Kidney tubule cell (primary cell): ENCODE measurements at places on chromosomes 3 and 15.

GRCh38 chr15:71201477-71201876 is 86.2 kb downstream of the THSD4 start:
- no peak for DNase-seq

DNA sequence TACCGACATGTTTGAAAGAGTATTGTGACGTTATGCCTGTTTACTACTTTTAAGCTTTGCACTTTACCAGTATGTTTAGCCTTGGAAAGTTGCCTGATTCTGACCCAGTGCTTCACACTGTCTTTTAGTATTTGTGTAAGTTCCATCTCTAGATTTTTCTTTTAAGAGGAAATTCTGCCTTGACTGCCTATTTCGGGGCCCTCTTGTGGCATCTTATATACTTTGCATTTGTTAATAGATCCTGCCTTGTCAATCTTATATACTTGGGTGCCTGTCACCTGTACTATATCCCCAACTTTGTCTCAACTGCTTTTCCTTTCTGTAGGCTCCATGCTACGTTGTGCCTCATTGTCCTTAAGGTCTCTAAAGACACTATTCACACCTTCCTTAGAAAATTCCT is 244.6 kb downstream of the STXBP5L start:
- DNase-seq = peak; percentile 1

DNA sequence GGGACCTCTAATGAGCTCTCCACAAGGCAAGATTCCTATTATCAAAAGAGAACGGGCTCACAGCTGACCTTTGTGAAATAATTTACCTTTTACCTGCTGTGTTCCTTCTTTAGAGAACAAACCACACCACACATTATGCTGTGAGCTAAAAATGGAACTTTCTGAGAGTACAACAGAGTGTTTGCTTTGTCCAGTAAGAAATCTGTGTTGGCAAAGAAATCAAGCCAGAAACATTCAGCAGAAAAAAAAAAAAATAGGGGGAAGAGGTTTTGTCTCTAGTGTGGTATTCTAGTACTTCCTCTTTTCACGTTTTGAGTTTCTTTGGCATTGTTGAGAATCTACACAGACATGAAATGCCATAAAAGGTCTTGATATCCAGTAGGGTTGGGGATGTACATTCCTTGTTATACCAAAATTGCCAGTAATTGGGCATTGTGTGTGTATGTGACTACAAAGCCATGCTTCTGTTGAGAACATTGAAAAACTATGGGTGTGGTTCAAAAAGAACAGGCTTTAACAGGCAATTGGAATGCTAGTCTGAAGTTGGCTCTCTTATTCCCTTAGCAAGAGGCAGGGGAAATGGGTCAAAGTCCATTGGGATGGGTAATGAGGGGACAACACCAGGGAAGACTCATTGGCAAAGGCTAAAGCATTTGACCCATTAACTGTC is 273.5 kb downstream of the NEK10 start:
- no peak for DNase-seq

GRCh38 chr3:145915787-145916186 is 245.2 kb downstream of the PLOD2 start:
- DNase-seq = no peak

GRCh38 chr3:138768125-138768524 is 66.6 kb downstream of the PIK3CB start:
- no peak for DNase-seq

GRCh38 chr3:20064796-20065564 is 24.7 kb downstream of the KAT2B start:
- DNase-seq = no peak

GRCh38 chr15:78018946-78019644 is 58.4 kb downstream of the TBC1D2B start:
- no peak for DNase-seq

DNA sequence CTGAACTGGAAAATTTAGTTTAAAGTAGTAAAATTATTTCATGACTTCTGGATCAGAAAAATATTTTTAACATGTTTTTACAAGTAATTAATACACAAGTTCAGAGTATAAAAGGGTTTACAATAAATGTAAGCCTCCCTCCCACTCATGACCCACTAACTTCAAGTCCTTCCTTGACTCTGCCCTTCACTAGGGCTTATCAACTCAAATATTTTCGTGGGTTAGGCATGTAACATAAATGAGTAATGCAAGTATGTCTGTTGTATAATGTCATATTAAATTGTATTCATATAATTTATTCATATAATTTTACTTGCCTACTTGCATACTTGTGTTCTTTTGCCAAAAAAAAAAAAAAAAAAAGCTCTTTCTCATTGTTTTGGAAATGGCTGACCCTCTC is 3.4 kb upstream of the OPA1 start:
- DNase-seq = no peak

DNA sequence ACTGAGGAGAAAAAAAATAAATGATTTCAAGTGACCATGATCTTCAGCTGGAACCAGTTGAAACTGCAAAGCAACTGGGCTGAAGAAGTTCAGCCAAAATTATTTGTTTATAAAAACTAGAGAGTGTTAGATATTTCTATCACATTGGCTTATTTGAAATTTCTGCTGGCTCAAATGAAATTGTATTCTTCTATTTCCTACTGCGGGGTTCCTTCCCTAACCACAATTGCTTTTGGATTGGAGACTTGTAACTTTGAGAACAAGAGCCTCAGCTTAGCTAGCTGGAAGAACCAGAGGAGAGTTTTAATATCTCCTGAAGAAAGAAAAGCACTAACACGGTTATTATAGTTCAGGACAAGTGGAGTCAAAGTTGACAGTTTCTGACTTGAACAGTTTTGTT is 31.1 kb downstream of the AGTR1 start:
- no peak for DNase-seq

- DNase-seq = no peak
Observed at GRCh38 chr3:37544869-37545352, 316.8 kb upstream of the CTDSPL start.

- DNase-seq = peak; percentile 10
Observed at GRCh38 chr15:25901811-25902605, 38.9 kb upstream of the ATP10A start.

DNA sequence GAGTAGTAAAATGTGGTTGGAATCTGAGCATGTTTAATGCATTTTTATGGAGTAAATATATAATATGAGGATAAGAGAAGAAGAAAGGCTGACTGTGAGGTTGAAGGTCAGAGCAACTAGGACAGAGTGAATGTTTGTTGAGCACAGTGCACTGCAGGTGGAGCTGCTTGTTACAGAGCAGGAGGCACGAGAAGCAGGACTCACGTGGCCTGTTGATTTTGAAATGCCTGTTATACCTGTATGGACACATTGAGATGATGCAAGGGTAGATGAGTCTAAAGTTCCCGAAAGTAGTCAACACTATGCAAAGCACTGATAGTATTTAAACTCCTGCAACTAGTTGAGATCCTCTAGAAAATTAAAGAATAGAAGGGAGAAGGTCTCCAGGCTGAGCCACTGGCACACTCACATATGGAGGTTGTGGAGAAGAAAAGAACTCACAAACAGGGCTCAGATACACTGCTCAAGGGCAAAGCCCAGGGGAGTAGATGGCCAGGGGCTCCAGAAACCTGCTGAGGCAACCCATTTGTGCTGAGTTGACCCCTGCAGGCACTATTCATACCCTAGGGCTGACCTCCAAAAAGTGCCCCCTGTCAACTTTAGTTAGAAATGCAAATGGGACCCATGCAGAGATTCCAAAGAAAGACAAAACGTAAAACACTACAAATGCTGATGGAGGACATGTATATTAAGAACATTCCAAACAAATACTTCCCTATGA is 541.5 kb downstream of the GABRG3 start:
- DNase-seq = no peak

DNA sequence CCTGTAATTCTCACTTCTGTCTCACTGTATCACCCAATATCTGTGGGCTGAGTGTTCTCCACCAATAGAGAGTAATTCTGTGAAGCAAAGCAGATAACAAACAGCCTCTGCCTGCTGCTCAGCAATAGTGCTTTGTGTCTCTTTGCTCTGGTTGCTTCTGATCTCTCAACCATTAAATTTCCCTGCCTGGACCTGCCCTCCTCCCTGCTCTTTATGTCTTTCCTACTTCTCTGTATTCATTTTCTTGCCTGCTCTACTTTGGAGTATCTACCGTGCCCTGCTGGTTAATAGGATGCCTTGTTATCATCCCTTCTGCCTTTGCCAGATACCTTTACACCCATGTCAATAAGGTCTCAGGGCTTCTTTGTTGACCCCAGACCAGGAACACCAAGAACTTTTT is 102.9 kb upstream of the CGNL1 start:
- no peak for DNase-seq

- DNase-seq = no peak
Observed at GRCh38 chr3:195755791-195756676, 35.3 kb downstream of the MUC20 start.

- DNase-seq = no peak
Observed at GRCh38 chr3:56119575-56120349, 348.5 kb downstream of the ERC2 start.
